ENCODE measurements at places on chromosomes 16 and 17.

DNA sequence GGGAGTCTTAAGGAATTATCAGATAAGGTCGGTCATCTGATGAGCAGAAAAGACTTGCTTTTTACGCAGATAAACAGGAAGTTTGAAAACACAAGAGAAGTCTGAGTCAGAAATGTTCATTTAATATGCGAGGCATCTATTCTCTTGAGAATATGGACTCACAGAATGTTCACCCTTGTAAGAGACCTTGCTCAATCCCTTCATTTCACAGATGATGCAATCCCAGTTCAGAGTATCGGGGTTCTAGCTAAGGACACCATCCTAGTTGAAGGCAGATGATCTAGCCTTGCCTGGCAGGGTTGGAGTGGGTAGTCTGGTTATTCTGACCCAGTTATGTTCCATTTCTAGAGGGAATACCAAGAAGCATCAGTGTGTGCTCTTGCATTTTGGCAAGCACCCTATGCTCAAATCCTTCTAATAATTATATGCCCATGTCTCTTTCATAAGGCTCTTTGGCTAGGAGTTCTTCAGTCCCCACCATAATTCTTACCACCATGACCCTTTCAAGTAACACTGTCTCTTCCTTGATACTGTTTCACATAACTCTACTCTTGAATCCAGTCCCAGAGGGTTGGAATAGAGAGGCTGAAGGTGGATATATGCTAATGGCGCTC, 42.5 kb downstream of the YPEL2 start:
- DNase-seq: peak; percentile 90

DNA sequence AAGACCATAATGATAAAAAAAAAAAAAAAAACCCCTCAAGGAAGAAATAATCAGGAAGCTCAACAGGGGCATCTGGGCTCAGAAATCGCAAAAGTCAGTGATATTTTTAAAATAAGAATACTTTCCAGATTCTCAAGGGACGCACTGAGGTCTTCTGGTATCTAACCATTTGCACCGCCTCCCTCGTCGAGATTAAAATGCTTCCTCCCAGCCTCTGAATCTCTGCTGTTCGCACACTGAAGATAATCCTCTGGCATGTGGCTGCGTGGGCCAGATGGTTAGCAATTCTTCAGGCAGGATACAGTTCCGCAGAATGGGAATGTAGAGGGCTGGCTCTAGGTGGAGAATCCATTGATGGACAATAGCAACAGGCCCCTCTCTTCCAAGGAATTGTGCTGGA, 211.7 kb upstream of the CDH5 start:
- DNase-seq: no peak

- no peak for DNase-seq
Observed at GRCh38 chr17:27403480-27404005, 52.7 kb upstream of the KSR1 start.

GRCh38 chr16:14958323-14958600, 16.6 kb upstream of the PDXDC1 start:
- no peak for DNase-seq

- no peak for DNase-seq
Observed at GRCh38 chr16:22614271-22614947, 103.7 kb downstream of the NPIPB5 start.

DNA sequence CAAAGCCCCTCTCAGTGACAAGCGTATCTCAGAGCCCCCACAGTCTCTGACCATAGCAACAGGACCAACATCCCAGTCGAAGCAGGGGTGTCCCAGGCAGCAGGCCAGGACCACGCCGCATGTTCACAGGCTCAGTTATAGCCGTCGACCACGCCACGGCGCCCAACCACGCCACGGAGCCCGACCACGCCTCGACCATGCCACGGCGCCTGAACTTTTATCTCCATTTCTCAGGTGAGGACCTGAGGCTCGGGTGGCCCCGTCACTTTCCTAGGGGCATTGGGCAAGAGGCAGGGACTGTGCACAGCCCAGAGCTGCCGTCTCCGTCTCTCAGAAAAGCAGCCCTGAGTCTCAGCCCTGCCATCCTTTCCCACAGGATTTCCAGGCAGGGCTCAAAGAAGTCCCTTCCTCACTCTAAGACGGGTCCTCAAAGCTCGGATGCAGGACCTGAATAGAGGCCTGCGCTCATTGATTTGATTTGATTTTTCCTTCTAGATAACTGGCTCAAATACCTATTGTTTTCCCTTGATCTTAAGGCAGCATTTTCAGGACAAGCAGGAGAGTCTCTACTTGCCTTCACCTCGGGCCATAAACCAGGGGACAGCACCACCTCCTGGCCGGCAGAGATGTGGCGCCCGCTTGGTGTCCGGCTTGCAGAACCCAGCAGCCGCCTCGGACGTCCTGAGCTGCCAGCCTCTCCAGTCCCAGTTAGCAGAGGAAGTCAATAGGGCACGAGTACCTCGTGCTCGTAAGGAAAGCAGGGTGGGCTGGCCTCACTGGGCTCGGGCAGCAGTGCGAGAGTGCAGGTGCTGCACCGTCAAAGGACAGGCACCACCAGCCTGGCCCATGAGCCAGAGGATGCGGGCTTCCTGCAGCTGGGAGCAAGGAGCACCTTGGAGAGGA, 38.8 kb downstream of the C16orf95 start:
- DNase-seq: peak; percentile 8

GRCh38 chr17:77995146-77995852, 36.8 kb downstream of the TNRC6C start:
- DNase-seq: no peak

DNA sequence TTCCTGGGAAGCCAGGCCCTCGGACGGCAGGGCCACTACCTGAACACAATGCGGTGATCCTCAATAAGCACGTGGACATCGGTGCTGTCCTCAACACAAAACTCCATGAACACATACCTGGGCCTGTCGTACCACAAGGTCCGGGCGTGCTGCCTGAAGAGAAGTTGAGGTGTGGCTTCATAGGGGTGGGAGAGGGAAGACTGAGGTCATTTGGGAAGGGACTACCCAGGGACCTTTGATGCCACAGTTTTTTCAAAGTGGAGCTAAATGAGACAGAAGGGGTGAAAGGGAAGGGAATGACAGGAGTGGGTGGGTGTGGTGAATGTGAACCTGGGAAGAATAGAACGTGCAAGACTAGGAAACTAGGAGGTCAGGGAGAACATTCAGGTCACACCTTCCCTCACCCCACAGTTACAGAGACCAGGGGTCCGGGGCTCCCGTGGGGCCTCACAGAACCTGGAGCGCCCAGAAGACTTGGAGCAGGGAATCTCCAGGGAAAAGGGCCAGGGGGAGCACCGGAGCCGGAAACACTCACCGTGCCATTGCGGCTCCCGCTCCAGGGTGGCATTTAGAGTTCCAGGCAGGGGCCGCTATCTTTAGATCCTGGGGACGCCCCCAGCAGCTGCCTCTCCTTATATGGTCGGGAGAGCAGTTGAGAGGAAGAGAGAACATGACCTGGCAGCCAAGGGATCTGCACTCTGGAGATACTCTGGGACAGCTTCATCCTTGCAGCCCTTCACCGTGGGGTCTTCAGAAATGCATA, at the start of gene PTGES3L:
Gene PTGES3L (minus strand): TSS at position 570 of the 763 bp plus-strand sequence. CDS start 27 bp downstream, at position 543.
- no peak for DNase-seq

DNA sequence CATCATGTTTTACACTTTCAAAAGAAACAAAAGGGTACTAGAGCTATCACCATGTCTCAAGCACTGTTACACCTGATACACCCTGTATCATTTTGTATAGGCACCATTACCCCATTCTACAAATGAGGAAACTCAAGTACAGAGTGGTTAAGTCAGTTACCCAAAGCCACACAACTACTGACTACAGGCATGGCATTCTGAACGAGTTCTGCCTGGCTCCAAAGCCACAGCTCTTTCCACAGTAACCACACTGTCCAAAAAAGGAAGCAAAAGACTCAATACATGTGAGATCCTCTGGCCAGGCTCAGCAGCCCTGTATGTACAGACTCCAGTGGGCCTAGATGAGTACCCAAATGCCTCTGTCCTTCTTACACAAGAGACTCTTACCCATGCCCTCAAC, 4.7 kb downstream of the DYNC1LI2 start:
- no peak for DNase-seq

DNA sequence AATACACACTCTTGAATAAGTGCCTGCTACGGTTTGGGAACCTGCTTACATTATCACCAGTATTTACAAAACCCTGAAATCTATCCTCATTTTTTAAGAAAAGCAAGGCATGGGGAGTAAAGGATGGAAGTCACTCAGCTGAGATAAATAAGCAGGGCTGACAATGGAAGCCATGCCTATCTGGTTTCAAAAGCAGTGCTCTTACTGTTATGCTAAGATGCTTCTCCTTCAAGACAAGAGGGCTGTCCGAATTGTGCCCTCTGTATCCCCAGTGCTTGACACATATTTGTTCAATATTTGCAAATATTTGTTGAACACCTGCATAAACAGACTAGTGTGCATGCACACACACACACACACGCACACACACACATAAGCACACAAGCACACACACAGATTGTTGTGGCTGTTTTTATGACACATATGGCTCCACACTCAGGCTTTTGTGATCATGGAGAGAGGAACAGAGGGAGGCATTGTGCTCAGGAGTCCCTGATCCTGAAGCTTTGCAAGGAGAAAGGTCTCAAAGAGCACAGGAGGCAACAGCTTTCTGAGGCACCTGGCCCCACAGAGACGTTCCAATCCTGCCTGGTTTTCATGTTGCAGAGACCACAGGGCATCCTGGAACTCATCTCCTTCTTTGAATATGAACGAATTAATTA, 401.6 kb upstream of the CDH11 start:
- DNase-seq: no peak

DNA sequence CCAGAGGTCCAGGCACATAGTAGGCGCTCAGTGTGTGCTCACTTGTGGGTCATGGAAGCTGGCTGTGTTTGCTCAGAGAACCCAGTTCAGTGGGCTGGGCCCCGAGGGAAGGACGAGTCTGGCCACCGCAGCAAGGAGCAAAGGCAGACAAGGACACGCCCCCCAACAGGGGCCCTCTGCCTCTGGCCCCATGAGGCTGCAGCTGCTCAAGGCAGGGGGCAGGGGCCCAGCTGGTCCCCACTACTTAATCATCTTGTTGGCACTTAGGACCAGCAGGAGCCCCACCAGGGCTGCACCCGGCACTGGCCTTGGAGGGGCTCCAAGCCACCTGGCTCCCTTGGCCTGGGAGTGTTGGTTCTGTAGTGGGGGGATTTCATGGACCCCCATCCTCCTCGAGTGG, 16.1 kb downstream of the KCNJ12 start:
- DNase-seq: no peak

DNA sequence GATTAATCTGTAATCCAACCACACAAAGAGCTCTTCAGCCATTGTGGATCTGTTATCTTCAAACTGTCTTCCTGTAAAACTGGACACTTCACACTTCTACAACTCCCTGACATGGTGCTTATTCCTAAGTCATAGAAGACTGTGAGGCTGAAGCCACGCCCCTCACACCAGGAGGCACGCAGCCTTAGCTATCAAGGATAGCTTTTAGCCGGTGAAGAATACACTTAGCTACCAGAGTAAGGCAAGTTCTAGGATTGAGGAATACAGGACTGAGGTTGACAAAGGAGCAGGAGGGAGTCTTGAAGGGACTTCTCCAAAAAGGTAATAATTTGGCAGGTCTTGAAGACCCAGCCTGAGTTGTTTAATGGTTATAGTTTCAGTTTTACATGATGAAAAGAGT, 79.8 kb upstream of the GAS7 start:
- DNase-seq: no peak

DNA sequence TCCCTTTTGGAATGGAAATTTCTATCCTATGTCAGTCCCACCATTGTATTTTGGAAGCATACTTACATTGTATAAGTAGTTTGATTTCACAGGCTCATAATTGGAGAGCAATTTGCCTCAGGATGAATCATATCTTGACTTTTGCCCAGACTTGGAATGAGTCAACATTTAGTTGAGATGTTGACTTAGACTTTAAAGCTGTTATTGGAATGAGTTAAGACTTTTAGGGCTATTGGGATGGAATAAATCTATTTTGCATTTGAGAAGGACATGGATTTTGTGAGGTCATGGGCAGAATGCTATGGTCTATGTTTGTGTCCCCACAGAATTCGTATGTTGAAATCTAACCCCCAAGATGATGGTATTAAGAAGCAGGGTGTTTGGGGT, 12.2 kb upstream of the ZNF594 start:
- peak; percentile 63 for DNase-seq
